ENCODE measurements at places on chromosomes 7 and 10. TPM values are rescaled to one million over a fixed set of nuclear protein-coding genes. Genes with fewer than 3 reads are reported as not detected.

Gene PAX4
- total RNA-seq: not detected

Gene ZNF775
- total RNA-seq: 5.9 TPM

Gene PON1
- not detected for total RNA-seq

Gene MYPN
- 1.0 TPM for total RNA-seq

Gene VGF
- total RNA-seq: 0.24 TPM

Gene MPP7
- total RNA-seq: 37.4 TPM

Gene BET1
- 29.3 TPM for total RNA-seq

Gene ADIRF
- not detected for total RNA-seq

Gene PCLO
- 1.4 TPM for total RNA-seq

Gene PKD1L1
- 0.05 TPM for total RNA-seq

Gene ZNF467
- 4.4 TPM for total RNA-seq

DNA sequence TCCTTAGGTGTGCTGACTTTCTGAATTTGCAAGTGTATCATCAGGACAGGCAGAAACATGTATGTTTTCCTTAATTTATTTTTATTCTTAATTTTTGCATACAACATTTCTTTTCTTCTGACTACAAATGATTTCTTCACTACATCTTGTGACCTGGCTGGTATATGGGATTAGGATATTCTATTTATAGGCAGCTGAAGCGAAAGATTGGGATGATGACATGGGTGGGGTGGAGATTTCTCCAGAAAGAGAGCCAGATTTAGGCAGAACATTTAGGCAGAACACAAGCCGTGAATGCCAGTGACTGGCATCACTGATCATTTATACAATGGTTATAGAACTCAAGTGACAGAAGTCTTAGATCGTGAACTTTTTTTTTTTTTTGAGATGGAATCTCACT, 256.7 kb downstream of the KLF6 start:
- no peak for DNase-seq
- no peaks in the 10 kb centered on the region for H3K36me3 ChIP-seq
- peak overlapping the region; percentile 57 for H3K27ac ChIP-seq
- no peak overlapping the region for H3K4me3 ChIP-seq

GRCh38 chr10:11691319-11691755, 50.8 kb upstream of the ECHDC3 start:
- H3K36me3 ChIP-seq: no peaks in the 10 kb centered on the region
- no peaks in the 10 kb centered on the region for H3K4me1 ChIP-seq
- peaks cover 3% of the 10 kb centered on the region for H3K27me3 ChIP-seq
- DNase-seq: no peak
- H3K27ac ChIP-seq: no peak overlapping the region
- no peak overlapping the region for H3K4me3 ChIP-seq

DNA sequence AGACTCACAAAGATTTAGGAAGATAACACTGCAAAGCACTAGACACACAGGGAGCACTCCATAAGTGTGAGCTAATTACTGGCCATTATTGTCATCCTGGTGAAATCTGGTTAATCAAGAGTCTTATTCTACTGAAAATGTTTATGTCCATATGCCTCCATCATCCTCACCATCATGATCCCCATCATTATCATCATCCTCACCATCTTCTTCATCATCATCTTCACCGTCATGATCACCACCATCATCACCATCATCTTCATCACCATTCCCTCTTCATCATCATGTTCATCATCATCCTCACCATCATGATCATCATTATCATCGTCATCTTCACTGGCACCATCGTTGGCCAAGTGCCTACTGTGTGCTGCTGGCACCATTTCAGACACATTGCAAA, 76.3 kb upstream of the CARD11 start:
- H3K27me3 ChIP-seq: peaks cover 38% of the 10 kb centered on the region
- H3K36me3 ChIP-seq: peaks cover 2% of the 10 kb centered on the region
- DNase-seq: no peak

- peak overlapping the region; percentile 65 for H3K27ac ChIP-seq
- H3K4me3 ChIP-seq: no peak overlapping the region
- no peaks in the 10 kb centered on the region for H3K36me3 ChIP-seq
- no peaks in the 10 kb centered on the region for H3K27me3 ChIP-seq
- H3K4me1 ChIP-seq: peaks cover 55% of the 10 kb centered on the region
Measured at GRCh38 chr10:35425595-35425994, 89.3 kb downstream of the CCNY start.

GRCh38 chr10:113030453-113030852, 80.4 kb downstream of the TCF7L2 start:
- H3K4me1 ChIP-seq: peaks cover 67% of the 10 kb centered on the region
- peak overlapping the region; percentile 28 for H3K27ac ChIP-seq

DNA sequence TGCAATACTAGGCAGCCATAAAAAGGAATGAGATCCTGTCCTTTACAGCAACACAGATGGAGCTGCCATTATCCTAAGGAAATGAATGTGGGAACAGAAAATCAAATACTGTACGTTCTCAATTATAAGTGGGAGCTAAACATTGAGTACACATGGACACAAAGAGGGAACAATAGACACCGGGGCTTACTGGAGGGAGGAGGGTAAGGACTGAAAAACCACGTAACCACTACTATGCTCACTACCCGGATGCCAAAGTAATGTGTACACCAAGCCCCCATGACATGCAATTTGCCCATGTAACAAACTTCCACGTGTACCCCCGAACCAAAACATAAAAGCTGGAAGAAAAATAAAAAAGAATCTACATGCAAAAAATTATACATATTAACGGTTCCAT, 587.0 kb downstream of the PARD3 start:
- H3K27me3 ChIP-seq: no peaks in the 10 kb centered on the region
- no peak for DNase-seq
- H3K4me1 ChIP-seq: peaks cover 8% of the 10 kb centered on the region

GRCh38 chr7:110539216-110539615, 551.7 kb upstream of the LRRN3 start:
- H3K36me3 ChIP-seq: no peaks in the 10 kb centered on the region
- no peaks in the 10 kb centered on the region for H3K27me3 ChIP-seq
- H3K4me3 ChIP-seq: no peak overlapping the region
- H3K27ac ChIP-seq: no peak overlapping the region

GRCh38 chr7:138257459-138258196, 181.4 kb downstream of the AKR1D1 start:
- no peaks in the 10 kb centered on the region for H3K27me3 ChIP-seq
- H3K4me1 ChIP-seq: peaks cover 10% of the 10 kb centered on the region
- no peak overlapping the region for H3K27ac ChIP-seq
- no peaks in the 10 kb centered on the region for H3K36me3 ChIP-seq
- H3K4me3 ChIP-seq: no peak overlapping the region

DNA sequence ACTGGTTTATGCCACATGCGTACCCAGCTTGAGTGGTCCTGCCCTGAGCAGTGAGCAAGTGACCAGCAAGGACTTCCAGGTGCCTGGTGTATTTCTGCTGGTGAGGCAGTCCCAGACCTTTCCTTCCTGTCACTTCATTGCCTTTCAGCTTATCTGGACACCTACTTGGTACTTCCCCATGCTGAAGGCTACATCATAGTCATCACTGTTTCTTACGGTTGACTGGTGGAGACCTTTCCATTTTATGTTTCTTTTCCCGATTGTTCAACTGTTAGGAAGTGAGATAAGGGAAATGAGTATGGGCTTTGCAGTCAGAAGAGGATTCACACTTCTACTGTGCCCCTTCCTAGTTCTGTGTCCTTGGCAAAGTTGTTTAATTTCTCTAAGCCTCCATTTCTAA, 358.5 kb downstream of the GFRA1 start:
- H3K27me3 ChIP-seq: no peaks in the 10 kb centered on the region
- no peak for DNase-seq
- H3K27ac ChIP-seq: no peak overlapping the region

GRCh38 chr7:90178166-90178565, 23.9 kb downstream of the STEAP1 start:
- H3K27ac ChIP-seq: no peak overlapping the region
- H3K4me3 ChIP-seq: no peak overlapping the region
- no peaks in the 10 kb centered on the region for H3K36me3 ChIP-seq
- H3K27me3 ChIP-seq: no peaks in the 10 kb centered on the region

DNA sequence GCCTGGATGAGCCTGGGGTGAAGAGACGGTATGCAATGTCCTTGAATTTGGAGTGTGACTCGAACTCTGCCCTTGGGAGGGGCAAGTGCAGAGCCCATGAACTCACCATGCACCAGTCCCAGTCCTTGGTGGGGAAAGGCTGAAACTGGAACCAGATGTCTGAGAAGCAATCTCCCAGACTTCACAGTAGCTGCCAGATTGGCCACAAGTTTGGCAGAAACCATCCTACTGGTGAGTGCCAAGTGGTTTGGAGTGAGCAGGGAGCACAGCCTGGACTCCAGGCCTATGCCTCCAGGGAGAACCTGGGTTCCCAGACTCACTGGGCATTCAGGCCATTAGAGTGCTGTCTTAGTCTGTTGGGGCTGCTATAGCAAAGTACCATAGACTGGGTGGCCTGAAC, 99.6 kb upstream of the LYZL1 start:
- DNase-seq: no peak
- no peak overlapping the region for H3K4me3 ChIP-seq
- H3K4me1 ChIP-seq: peaks cover 5% of the 10 kb centered on the region
- H3K36me3 ChIP-seq: no peaks in the 10 kb centered on the region
- H3K27ac ChIP-seq: no peak overlapping the region

- H3K4me1 ChIP-seq: no peaks in the 10 kb centered on the region
- H3K27me3 ChIP-seq: peaks cover 9% of the 10 kb centered on the region
- H3K4me3 ChIP-seq: no peak overlapping the region
- no peak overlapping the region for H3K27ac ChIP-seq
- DNase-seq: no peak
Measured at GRCh38 chr7:142134909-142135308, 23.4 kb downstream of the MGAM2 start.

DNA sequence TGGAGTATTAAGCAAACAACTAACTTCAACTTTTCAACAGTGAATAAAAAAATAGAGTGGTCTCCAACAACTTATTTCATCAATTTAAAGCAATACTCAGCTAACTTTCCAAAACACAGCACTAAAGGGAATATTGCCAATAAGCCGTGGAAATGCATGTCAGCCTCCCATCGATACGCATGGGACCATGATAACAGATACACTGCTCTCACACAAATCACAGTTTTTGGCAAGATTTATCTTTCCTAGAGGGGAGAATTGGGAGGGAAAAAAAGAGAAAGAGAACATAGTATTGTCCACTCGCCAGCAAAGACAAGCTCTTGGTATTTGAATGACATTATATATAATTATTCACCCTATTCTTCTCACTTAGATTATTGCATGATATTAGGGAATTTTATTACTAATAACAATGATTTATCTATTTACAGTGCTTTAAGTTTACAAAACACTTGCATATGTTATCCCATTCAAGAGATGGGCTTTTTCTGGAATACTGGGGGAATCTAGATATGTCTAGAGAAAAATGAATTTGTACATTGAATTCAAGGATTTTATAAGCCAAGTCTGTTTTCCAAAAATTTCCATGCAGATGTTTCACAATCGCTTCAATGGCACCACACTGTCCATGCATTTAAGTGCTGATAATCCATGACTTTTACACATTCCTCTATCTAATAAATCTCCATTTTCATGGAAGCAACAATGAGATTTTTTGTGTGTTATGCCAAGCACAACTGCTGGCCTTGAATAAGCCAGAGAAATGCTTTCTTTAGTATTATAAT, 194.0 kb upstream of the MGMT start:
- H3K27ac ChIP-seq: no peak overlapping the region
- no peaks in the 10 kb centered on the region for H3K36me3 ChIP-seq
- DNase-seq: no peak
- H3K27me3 ChIP-seq: no peaks in the 10 kb centered on the region
- no peaks in the 10 kb centered on the region for H3K4me1 ChIP-seq

GRCh38 chr7:158448430-158449100, 139.1 kb downstream of the PTPRN2 start:
- no peaks in the 10 kb centered on the region for H3K27me3 ChIP-seq
- H3K4me3 ChIP-seq: no peak overlapping the region
- no peaks in the 10 kb centered on the region for H3K4me1 ChIP-seq
- H3K36me3 ChIP-seq: no peaks in the 10 kb centered on the region
- DNase-seq: peak; percentile 78

- H3K36me3 ChIP-seq: no peaks in the 10 kb centered on the region
- no peak for DNase-seq
- peaks cover 5% of the 10 kb centered on the region for H3K4me1 ChIP-seq
- H3K27ac ChIP-seq: no peak overlapping the region
Measured at GRCh38 chr7:95342029-95342428, 17.7 kb upstream of the PON1 start.

DNA sequence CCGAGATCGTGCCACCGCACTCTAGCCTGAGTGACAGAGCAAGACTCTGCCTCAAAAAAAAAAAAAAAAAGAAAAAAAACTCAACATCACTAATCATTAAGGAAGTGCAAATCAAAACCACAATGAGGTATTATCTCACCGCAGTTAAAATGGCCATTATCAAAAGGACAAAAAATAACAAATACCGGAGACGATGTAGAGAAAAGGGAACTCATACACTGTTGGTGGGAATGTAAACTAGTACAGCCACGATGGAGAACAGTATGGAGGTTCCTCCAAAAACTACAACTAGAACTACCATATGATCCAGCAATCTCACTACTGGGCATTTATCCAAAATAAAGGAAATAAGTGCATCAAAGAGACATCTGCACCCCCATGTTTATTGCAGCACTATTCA, 24.3 kb downstream of the GRK5 start:
- H3K4me1 ChIP-seq: peaks cover 63% of the 10 kb centered on the region
- H3K27ac ChIP-seq: no peak overlapping the region
- H3K36me3 ChIP-seq: peaks cover 8% of the 10 kb centered on the region
- no peak for DNase-seq

- no peaks in the 10 kb centered on the region for H3K36me3 ChIP-seq
- H3K27ac ChIP-seq: no peak overlapping the region
- no peaks in the 10 kb centered on the region for H3K4me1 ChIP-seq
- peak; percentile 65 for DNase-seq
Measured at GRCh38 chr7:1779445-1779844, 109.4 kb downstream of the ELFN1 start.

GRCh38 chr10:17713758-17714157, 38.2 kb upstream of the TMEM236 start:
- DNase-seq: no peak
- no peak overlapping the region for H3K4me3 ChIP-seq
- H3K27ac ChIP-seq: no peak overlapping the region
- H3K27me3 ChIP-seq: no peaks in the 10 kb centered on the region

DNA sequence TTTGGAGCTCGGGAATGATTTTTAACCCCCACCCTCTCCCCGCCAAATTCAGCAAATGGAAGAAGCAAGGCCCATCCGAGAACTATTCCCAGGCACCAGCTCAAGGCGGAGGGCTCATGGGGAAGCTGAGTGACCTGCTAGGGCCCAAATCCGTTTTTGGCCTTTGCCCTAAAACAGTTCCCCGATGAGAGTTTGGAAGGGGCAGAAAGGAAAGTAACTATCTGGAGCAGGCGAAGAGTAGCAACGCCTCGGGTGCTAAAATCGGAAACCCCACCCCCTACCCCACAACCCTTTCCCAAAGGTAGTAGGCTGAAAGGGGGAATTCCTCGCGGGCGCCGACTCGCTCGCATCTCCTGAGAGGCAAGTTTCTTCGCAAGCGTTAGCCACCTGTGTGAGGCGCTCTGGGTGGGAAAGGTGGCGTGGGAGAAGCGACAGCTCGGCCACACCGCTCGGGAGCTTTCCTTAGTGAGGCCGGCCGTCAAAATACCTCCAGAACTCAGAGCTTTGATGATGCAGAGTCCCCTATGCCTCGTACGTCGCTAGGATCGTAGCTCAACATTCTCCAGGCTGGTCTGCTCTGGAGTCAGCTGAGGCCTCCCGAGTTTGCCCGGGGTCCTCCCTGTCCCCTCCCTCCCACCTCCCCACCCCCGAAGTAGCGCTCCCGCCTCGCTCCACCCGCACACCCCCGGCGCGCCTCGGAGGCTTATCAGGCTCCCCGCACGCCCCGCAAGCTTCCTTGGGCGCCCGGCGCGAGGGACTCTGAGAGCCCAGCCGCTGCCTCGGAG, 642 bp upstream of the PRKG1 start:
- H3K27ac ChIP-seq: peak overlapping the region; percentile 88
- no peaks in the 10 kb centered on the region for H3K27me3 ChIP-seq
- no peaks in the 10 kb centered on the region for H3K36me3 ChIP-seq
- peaks cover 9% of the 10 kb centered on the region for H3K4me1 ChIP-seq
- peak overlapping the region; percentile 92 for H3K4me3 ChIP-seq
- DNase-seq: no peak

All from osteocyte (in vitro differentiated cells).